ENCODE measurements at places on chromosomes 5 and 9. TPM values are rescaled to one million over a fixed set of nuclear protein-coding genes. Genes with fewer than 3 reads are reported as not detected.

MPDZ gene
- total RNA-seq, result 16.6 TPM

TAF11L8 gene
- not detected for total RNA-seq

GABRP gene
- total RNA-seq, result not detected

PCDHA10 gene
- total RNA-seq, result 0.33 TPM

IFNB1 gene
- not detected for total RNA-seq

PRKAA1 gene
- 75.8 TPM for total RNA-seq

GKAP1 gene
- total RNA-seq, result 5.2 TPM

BSPRY gene
- 0.13 TPM for total RNA-seq

FAM120AOS gene
- 36.0 TPM for total RNA-seq

PIGO gene
- 58.7 TPM for total RNA-seq

Data from Panc1 (cell line).